C1 segment of cervical spinal cord (tissue), 14 donors: ENCODE measurements at places on chromosomes 6 and 20.

- DNase-seq, result no peak
These were observed 306.3 kb downstream of the LAMA2 start for GRCh38 chr6:129189266-129189665.

- no peak for DNase-seq
These were observed 108.6 kb downstream of the BANF2 start for GRCh38 chr20:17808357-17808756.

DNA sequence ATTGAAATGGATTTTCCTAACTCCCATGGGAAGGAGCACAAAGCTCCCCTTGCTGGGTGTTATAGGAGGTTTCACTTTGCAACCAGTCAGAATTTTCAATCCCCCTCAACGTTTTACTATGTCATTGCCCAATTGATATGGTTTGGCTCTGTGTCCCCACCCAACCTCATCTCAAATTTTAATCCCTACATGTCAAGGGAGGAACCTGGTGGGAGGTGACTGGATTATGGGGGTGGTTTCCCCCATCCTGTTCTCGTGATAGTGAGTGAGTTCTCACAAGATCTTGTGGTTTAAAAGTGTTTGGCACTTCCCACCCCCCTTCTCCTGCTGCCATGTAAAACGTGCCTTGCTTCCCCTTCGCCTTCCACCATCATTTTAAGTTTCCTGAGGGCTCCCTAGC lies 62.9 kb downstream of the ZMYND8 start:
- DNase-seq, result no peak

DNA sequence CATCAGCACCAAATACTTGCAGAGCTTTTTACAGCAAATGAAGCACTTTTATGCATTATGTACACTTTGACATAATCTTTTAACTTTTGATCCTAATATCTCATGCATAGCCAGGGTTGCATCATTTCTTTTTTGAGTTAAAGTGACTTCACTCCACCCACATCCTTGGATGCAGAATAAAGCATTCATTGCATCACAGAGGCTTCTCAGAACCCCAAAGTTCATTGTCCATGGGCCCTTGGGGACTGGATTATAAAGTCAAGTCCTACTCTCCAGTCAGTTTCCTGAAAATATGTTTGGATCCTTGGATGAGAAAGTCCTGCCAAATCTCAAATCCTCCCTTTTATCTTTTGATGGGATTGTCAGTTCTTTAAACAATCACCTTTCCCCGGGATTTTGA lies 10.6 kb upstream of the EFHC1 start:
- DNase-seq, result no peak

DNA sequence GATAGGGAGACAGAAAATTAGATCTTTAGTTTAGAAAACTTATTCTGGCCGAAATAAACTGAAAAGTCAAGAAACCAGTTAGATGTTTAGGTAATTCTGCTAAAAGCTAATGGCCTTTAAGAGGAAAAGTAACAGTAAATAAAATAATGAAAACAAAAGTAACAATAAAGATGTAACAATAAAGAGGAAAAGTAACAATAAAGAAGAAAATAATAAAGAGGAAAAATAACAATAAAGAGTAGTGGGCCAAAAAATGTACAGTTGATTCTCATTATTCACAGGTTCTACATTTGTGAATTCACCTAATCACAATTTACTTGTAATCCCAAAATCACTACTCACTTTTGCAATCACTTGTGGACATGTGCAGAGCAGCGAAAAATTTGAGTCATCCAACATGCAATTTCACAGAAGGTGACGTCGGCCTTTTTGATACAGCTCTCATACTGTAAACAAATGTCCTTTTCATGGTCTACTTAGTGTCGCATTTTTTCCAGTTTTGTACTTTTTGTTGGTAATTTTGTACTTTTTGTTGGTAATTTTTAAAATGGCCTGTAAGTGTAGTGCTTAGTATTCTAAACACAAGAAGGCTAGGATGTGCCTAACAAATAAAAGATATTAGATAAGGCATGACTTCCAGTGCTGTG lies 24.0 kb downstream of the HBS1L start:
- DNase-seq, result no peak

GRCh38 chr6:53945765-53946407 lies 151.1 kb downstream of the LRRC1 start:
- DNase-seq, result no peak

- DNase-seq, result no peak
These were observed 21.3 kb upstream of the PDCD2 start for GRCh38 chr6:170605574-170606259.

- no peak for DNase-seq
These were observed 191.1 kb downstream of the FNDC1 start for GRCh38 chr6:159360306-159360705.

DNA sequence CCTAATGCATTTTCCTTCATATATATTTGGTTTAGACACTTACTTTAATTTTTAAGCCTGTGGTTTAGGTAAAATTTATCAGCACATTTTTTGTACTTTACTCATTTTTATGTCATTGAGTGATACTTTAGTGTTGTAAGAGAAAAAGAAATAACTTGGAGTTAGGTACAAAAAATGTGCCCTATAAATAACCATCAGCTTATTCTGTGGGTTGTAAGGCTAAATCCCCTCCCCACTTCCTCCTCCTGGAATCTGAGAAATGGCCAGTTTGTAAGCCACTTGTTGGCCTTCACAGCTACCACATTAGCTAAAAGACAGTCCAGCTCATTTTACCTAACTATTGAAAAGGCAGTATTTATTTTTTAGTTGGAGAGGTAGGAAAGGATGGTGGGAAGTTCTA lies 576.3 kb downstream of the PKHD1 start:
- DNase-seq, result no peak

GRCh38 chr6:55969526-55969925 lies 94.1 kb upstream of the BMP5 start:
- no peak for DNase-seq

- no peak for DNase-seq
These were observed 281.2 kb upstream of the SUPT3H start for GRCh38 chr6:45658958-45659357.

DNA sequence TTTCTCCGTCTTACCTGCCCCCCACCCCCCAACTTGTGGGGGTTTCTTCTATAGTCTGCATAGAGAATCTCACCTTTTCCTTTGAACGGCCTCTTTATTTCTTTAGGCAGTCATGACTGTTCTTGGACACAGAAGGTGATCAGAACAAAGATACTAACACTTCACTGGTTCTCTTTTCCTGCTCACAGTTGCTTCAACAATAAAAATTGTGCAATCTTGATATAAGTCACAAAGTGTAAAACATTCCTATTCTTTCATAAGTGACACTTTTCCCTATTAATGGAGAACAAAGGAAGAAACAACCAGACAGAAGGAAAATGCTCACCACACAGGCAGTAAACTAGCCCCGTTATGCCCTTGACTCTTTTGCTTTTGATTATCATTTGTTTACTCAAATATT lies 238.4 kb upstream of the QKI start:
- DNase-seq, result no peak

- DNase-seq, result no peak
These were observed 19.6 kb downstream of the DYNLRB1 start for GRCh38 chr20:34535857-34536256.

DNA sequence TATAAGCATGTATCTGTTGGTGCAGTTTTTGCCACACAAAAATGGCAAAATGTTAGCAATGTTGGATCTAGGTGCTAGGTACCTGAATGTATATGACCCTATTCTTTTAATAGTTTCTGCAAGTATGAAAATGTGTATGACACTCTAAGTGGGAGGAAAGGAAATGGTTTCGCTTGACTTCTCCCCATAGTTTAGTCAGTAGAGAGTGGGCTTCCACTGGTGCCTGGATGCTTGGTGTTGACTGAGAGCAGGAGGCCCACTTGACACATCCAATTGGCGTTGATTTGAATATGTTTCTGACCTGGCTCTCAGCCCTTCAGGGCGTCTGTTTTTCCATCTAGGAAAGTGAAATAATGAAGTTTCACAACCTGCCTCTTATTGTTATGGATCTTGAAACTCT lies 41.8 kb upstream of the GABRR1 start:
- DNase-seq, result no peak

GRCh38 chr6:104286641-104287040 lies 573.1 kb downstream of the HACE1 start:
- no peak for DNase-seq

DNA sequence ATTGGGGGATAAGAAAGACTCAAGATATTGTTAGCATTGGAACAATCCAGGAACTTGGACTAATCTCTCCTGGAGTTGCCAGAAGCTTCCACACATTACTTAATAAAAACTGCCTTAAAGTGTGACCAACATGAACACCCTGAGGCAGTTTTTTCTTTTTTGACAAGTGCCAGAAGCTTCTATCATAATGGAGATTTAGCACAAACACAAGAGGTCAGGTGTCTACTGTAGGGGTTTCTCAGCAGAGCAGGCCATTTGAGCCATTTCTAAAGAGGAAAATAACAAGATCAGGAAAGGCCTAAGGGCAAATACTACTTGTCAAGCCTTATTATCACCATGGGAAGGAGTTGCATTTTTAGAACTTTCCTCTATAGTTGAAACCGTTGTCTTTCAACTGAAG lies 361.5 kb downstream of the EPM2A start:
- no peak for DNase-seq

DNA sequence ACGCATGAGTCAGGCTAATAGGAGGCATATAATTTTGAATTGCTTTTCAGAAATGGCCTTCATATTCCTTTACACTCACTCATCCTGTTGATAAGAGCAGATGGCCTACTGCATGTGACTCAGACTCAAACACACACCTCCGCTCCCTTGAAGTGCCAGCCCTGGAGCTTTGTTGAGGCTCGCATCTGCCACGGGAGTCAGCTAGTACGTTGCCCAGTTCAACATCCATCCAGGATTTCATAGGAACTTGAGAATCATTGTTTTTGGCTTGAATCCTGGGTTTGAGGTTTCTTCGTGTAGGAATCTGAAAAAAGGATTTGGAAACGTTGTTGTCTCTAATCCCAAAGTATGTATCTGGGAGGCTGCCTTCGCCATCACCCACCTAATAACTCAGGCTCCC lies 87.4 kb upstream of the JAG1 start:
- DNase-seq, result no peak

DNA sequence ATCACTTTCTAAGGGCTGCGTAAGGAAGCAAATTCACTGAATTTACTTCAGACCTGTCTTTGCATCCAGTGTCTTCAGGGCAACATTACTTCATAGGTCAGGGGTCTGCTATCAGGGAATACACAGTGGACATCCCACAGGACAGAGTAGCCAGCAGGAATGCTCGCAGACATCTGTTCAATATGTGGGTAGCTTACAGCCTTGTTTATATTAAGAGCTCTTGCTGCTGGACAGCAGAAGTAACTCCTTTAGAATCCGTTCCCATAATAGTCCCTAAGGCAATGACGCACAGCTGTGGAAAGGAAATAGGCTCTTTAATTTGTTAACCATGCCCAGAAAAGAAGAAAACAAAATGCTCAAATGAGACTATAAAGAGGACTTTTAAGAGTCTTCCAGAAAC lies 198.7 kb downstream of the MOXD1 start:
- no peak for DNase-seq

DNA sequence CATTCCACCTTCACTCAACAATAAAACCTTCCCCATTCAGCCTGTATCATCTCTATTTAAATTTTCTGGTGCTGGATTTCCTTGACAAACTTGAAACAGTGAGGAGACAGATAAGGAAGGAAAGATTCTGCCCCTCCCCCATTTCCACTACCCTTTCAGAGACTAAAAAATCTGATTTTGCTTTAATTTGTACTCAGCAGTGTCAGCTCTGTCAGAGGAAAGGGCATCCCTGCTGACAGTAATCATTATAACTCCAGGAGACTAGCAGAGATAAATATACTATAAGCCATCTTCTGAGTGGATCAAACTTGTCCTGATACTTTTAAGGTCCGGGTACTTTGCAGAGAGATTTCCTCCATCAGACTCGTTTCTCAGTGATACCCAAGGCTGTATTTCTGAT lies 155.6 kb downstream of the SAMD5 start:
- no peak for DNase-seq

- no peak for DNase-seq
These were observed 17.4 kb downstream of the MACROD2 start for GRCh38 chr20:14012671-14013070.

DNA sequence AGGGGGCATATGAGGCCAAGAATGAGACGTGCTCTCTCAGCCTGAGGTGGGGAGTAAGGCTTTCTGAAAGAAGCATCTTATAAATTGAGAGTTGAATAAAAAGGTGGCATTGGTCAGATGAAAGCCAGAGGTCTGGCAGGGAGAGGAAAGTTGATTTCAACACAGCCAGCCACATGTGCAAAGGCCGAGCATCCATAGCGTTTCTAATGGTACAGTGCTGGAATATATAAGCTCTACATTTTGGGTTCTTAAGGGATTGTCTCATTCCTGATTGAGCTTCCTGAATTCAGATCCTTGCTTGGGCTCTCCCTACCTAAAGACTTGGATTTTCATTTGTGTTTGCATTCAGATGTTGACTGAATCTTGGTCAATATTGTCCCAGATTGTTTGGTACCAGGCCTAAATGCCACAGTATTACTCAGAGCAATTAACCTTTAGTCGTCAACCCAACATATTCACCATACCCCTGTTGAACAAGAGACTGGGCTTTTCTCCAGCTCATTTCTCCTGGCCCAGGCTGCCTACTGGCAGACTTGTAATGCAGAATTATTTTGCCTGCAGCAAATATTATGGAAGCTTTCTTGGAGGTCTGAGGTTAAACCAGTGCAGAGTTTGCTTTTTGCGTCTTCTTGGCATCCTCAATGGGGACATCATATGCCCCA lies 14.5 kb upstream of the BCAS1 start:
- no peak for DNase-seq

GRCh38 chr20:62736407-62737071 lies 27.9 kb downstream of the NTSR1 start:
- DNase-seq, result no peak

GRCh38 chr6:6905961-6906518 lies 201.7 kb upstream of the RREB1 start:
- no peak for DNase-seq

DNA sequence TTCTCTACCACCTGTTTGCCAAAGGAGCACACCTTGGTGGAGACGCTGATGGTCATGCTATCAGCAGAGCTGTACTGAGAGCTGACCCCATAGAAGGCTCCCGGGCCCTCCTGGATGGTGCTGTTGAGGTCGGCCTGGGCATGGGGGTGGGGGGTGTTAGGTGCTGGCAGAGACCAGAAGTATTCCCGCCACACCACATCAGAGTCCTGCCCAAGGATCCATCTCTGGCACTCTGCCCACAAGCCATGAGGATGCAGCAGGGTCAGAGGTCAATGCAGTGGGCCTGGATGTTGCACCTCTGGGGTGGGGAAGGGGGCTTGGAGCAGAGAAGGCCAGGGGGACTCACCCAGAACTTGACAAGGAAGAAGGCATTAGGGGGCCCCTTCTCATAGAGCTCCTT lies 7.4 kb downstream of the RPL10A start:
- no peak for DNase-seq

GRCh38 chr6:113731541-113731940 lies 125.6 kb upstream of the MARCKS start:
- no peak for DNase-seq

GRCh38 chr6:108902382-108902792 lies 54.2 kb downstream of the ARMC2 start:
- no peak for DNase-seq

DNA sequence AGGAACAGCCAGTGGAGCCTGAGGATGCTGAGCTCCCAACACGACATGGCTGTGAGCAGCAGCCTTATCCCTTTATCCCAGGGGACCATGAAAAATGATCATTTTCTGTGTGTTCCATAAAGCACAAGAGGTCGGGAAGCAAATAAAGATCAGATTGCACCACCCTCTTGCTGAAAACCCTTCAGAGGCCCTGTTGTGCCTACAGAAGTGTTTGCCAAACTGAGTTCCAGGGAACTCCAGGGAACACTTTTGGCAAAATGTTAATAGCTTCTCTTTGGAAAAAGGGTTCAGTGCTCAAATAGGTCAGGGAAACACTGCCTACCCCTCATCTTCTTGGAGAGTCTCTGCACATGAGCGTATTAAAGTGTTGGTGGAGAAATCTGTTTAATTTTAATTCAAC lies 24.4 kb downstream of the ARMC2 start:
- DNase-seq, result no peak
